HFFc6 (cell line): ENCODE measurements at places on chromosomes 12 and 14. TPM values are rescaled to one million over a fixed set of nuclear protein-coding genes. Genes with fewer than 3 reads are reported as not detected.

RTN1 gene
- not detected in 3 replicates for total RNA-seq

STAB2 gene
- not detected in 2 replicates for total RNA-seq

DNA sequence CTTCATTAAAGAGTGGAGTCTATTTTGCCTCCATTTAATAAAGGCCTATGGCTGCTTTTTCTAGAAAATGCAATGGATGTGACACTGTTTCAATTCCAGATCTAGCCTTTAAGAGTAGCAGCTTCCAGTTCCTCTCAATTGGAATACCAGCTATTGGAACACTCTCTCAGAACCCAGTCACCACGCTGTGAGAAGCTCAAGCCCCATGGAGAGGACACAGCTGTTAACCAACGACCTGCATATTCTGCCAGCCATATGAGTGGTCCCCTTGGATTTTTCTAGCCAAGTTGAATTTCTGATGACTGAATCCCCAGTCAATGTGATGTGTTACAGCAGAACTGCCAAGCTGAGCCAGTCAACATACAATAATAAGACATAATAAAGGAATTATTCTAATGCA, 131.8 kb downstream of the TMTC3 start:
- no peak for DNase-seq

GRCh38 chr12:12331244-12331771, 18.7 kb downstream of the MANSC1 start:
- no peak for DNase-seq
